GM20000 (cell line): ENCODE measurements at places on chromosomes 1 and 21.

- no peak for DNase-seq
Measured at GRCh38 chr1:211332830-211333229, 6.2 kb downstream of the TRAF5 start.

GRCh38 chr1:10195570-10195969 lies 14.8 kb upstream of the KIF1B start:
- DNase-seq, result no peak

- DNase-seq, result no peak
Measured at GRCh38 chr1:178143730-178144690, 50.1 kb downstream of the RASAL2 start.

DNA sequence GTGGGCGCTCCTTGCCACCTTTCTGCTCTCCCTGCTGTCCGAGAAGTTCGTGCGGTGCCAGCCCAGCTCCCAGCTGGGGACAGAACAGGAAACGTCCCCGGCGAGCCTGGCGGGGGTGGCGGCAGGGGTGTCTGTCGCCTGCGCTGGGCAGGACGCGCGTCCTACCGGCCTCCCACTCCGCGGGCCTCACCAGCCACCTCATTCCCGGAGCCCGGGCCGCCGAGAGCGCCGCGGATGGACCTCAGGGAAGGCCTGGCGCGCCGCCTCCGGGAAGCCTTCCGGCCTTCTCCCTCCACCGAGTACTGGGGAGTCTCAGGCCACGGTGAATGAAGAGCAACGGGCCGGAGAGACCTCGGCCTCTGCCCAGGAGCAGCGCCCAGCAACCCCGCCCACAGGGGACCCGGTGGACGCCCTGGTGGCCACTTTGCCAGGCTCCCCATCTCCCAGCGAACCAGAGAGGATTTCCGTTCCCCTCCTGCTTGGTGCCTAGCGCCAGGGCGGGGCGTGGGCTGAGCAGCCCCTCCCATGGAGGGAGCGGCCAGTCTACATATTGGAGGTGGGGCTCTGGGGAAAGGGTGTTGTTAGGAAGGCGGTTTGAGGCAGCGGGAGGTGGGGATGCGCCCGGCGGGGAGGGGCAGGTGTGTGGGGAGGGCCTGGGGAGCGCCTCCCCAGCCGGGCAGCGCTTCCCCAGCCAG lies 9.5 kb upstream of the TNFRSF14 start:
- peak; percentile 92 for DNase-seq

- DNase-seq, result no peak
Measured at GRCh38 chr1:26535201-26535600, 5.6 kb downstream of the RPS6KA1 start.

GRCh38 chr1:206808615-206809014 lies 36.3 kb upstream of the IL10 start:
- peak; percentile 60 for DNase-seq

- no peak for DNase-seq
Measured at GRCh38 chr1:18572022-18572880, 58.4 kb upstream of the PAX7 start.

DNA sequence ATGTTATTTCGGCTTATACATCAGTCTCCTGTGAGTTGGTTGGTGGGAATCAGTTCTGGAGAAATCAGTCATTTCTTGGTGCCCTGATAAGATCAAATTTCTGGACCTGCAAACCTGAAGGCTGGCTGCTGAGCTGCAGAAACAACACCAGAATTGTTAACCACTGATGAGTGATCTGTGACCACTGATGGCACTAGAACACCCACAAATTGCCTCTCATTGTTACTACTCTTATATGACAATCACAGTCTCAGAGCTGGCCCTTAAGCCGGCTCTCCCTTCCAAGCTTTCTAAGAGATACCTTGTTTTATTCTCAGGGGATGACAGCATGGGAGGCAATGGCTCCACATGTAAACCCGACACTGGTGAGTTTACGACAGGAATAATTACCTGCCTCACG lies 1.9 kb downstream of the C1orf162 start:
- no peak for DNase-seq

- no peak for DNase-seq
Measured at GRCh38 chr1:2098301-2098698, 48.1 kb downstream of the PRKCZ start.

- peak; percentile 44 for DNase-seq
Measured at GRCh38 chr1:114756009-114756892, 1.5 kb downstream of the CSDE1 start.

- DNase-seq, result no peak
Measured at GRCh38 chr1:32341186-32341757, 5.2 kb upstream of the MARCKSL1 start.

GRCh38 chr1:167617153-167618147 lies 12.6 kb upstream of the RCSD1 start:
- DNase-seq, result no peak

- no peak for DNase-seq
Measured at GRCh38 chr1:54327386-54328065, 78.7 kb downstream of the SSBP3 start.

DNA sequence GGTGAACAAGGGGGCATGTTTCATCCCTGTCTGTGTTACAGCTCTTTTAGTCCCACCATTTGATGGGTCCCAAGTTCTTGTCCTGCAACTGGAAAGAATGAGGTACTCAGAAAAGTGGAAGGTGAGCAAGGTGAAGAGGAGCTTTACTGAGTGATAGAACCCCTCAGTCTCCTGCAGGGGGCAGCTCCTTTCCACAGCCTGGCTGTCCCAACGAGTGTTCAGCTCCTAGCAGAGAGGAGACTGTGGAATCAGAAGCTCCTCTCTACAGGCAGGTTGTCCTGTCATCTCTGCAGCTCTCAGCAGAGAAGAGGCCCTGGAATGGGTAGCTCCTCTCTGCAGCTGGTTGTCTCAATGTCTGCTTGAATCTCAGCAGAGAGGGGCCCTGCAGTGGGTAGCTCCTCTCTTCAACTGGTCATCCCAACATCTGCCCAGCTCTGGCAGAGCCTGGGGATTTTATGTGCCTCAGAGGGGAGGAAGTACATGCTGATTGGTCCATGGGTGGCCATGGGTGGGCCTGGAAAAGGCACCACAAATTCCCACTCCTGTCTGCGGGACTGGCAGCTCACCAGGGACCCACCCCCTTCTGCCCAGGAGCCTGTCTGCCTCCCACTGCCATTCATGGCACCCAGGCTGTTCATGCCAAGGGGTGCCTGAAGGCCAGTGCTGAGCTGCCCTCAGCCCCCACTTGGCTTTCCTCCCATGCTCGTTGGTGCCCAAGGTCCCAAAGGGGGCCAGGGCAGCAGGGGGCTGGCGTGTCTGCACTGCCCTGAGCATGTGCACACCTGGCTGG lies 25.7 kb downstream of the LDLRAD1 start:
- no peak for DNase-seq

DNA sequence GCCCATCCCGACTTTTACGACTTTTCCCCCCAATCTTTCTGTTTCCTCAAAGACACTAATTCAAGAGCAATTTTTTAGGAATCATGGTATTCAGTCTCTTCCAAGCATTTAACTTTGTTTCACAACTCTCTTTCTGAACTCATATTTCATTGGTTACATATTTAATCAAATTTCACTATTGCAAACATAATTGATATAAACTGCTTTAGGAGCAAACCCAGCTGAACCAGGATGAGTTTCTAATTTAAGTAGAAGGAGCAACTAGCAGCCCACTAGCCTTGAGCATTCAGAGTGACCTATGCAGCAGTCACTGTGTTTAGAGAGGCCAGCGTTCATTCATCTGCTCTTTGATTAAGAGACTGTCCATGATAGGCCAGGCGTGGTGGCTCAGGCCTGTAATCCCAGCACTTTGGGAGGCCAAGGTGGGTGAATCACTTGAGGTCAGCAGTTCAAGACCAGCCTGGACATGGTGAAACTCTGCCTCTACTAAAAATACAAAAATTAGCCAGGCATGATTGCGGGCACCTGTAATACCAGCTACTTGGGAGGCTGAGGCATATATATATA lies 1.8 kb downstream of the CELA2B start:
- no peak for DNase-seq

GRCh38 chr1:109531380-109531779 lies 8.3 kb upstream of the GPR61 start:
- no peak for DNase-seq
